NCI-H1105 (cell line): ENCODE measurements at places on chromosomes 12 and 14.

GRCh38 chr12:50401500-50402081 is 906 bp downstream of the LARP4 start:
- no peak for DNase-seq

GRCh38 chr14:32567543-32568384 is 238.7 kb downstream of the AKAP6 start:
- no peak for DNase-seq

- DNase-seq: no peak
Measured at GRCh38 chr12:106321139-106321850, 18.8 kb downstream of the TCP11L2 start.

GRCh38 chr14:97218691-97219430 is 421.7 kb downstream of the VRK1 start:
- no peak for DNase-seq

- no peak for DNase-seq
Measured at GRCh38 chr14:68363466-68363842, 429.4 kb downstream of the ZFP36L1 start.

GRCh38 chr12:102950107-102950949 is 7.1 kb upstream of the ASCL1 start:
- DNase-seq: peak; percentile 83

DNA sequence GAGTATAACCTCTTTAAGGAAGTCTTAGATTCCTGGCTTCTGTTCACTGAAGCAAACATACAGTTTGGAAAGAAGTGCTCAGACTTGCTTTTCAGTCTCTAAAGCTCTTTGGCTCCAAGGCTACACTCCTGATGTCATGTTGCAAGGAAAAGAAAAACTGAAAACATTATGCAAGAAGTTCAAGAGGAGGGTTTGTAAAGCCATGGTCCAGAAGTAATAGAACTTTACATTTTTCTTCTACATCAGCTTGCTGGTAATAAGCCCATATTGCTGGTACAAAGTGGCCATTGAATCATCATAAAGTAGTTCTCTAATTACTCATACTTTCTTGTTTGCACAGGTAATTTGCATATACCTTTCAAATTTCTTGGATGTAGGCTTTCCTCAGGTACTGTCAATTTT is 83.6 kb downstream of the BBS10 start:
- DNase-seq: no peak

DNA sequence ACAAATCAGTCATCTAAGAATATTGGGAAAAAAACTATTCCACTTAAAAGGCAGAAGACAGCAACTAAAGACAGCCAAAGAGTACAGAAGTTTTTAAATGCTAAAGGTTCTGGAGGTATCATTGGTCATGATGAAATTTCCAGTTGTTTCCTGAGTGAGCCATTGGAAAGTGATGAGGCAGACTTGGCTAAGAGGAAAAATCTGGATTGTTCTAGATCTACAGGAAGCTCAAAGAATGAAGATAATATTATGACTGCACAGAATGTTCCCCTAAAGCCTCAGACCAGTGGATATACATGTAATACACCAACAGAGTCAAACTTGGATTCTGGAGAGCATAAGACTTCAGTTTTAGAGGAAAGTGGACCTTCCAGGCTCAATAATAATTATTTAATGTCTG is 22.8 kb downstream of the GALNT4 start:
- no peak for DNase-seq

- no peak for DNase-seq
Measured at GRCh38 chr14:78088916-78089315, 81.3 kb upstream of the NRXN3 start.

DNA sequence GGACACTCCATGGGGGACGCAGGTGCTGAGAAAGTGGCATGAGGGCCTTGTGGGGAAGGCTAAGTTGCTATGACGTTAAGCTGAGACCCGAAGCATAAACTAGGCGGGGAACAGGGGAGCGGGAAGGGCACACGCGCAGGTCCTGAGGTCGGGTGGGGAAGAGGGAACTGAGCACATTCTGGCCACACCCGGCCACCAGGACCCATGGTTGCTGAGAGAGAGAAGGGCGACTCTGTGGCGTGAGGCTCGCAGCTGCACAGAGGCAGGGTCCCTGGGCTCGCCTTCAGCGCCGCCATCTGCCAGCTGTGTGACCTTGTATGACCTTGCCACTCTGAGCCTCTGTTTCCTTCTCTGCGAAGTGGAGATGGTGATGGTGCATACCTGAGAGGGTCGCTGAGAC is 182.5 kb downstream of the PHETA1 start:
- DNase-seq: no peak
